ENCODE measurements at places on chromosomes 2 and 18.

- no peak for DNase-seq
These were observed 26.0 kb upstream of the SP3 start for GRCh38 chr2:173990970-173991819.

DNA sequence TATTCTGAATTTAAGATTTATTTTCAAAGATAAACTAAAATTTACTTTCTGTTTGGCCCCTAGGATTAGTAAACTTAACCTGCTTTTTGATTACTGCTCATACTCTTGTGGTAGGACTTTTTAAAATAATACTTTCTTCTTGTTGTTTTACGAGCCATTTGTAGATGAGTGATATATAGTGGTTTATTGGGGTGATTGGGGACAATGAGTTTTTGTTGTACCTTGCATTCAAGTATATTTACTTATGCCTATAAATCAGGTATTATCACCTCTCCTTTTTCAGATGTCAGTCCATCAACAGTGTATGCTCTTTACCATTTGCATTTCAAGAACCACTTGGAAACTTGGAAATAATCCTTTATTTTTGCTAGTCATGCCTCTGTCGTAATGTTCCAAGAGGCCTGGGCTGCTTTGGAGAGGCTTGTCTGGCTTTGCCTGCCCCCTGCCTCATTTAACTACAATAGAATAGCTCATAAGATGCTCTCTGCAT lies 131.3 kb downstream of the COMMD1 start:
- DNase-seq, result no peak

DNA sequence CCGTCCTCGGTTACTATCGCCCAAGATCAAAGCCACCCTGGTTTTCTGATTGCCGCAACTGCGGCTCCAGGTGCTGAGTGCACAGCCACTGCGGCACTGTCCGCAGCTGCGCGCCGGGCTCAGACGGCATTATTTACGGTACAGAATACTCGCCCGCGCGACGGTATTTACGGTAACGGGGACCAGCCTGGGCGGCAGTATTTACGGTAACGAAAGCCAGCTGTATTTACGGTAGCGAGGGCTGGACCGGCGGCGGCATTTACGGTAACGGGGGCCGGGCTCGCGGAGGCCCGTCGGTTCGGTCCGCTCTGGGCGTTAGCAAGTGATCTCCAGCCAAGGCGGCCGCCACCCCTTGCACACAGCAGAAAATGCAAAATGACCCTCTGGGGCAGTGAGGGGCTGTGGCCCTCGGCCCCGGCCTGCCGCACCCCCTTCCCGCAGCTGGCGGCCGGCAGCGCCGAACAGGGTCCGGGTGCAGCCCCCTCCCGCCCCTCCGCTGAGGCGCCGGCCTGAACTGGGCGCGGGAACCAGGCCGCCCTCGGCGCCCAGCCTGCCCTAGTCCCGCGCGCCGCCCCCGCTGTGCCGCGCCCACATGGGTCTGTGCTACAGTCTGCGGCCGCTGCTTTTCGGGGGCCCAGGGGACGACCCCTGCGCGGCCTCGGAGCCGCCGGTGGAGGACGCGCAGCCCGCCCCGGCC lies at the start of gene GNAL:
GNAL (plus strand) TSS at position 293 of the 697 bp plus-strand sequence; CDS start at position 593, 300 bp downstream.
- peak; percentile 81 for DNase-seq

GRCh38 chr2:168167511-168168263 lies 79.7 kb downstream of the STK39 start:
- no peak for DNase-seq

GRCh38 chr2:86697551-86698104 lies 22.5 kb upstream of the RMND5A start:
- no peak for DNase-seq

GRCh38 chr18:3869848-3870247 lies 419.9 kb downstream of the TGIF1 start:
- peak; percentile 65 for DNase-seq

GRCh38 chr2:223469270-223470046 lies 132.7 kb downstream of the SCG2 start:
- DNase-seq, result no peak

GRCh38 chr2:122831649-122832048 lies 1076.2 kb downstream of the TSN start:
- no peak for DNase-seq

GRCh38 chr2:157182834-157183396 lies 74.6 kb upstream of the GALNT5 start:
- DNase-seq, result peak; percentile 5

DNA sequence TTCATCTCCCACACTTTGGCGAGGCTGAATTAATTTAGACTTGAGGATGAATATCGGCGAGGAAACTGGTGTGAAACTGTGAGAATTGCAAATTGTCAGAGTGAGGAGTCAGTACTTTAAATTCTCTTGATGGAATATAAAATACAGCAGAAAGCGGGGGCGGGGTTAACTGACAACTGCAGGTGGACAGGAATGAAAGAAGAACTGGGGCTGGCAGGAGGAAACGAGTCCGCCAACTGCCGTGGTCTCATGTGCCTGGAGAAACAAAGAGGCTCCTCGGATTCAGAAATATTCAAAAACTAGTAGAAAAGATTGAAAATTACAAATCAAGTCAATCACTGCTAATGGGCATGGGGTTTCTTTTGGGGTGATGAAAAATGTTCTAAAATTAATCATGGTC lies 44.3 kb downstream of the MOGAT1 start:
- DNase-seq, result no peak

All from LoVo (cell line).